Renal cortex interstitium (tissue), 15 donors: ENCODE measurements at places on chromosomes 13 and 19.

GRCh38 chr19:18009412-18010066, 1.6 kb downstream of the ARRDC2 start:
- DNase-seq: no peak

DNA sequence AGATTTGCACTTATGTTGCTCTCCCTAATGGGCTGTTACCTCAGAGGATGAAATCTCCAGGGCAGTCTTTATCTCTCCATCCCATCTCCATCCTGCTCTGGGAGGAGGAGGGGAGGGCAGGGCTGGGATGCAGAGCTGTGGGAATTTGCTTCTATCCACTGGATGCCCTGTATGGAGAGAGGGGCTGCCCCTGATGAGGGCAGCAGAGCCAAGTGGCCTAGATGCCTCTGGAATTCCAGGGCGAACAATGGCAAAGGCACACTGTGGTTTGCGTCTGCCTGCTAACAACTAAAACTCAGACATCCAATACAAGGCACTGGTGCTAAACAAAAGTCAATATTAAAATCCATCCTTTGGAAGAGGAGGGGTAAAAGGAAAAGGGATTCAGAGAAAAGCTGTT, 165.1 kb downstream of the COG6 start:
- DNase-seq: no peak

DNA sequence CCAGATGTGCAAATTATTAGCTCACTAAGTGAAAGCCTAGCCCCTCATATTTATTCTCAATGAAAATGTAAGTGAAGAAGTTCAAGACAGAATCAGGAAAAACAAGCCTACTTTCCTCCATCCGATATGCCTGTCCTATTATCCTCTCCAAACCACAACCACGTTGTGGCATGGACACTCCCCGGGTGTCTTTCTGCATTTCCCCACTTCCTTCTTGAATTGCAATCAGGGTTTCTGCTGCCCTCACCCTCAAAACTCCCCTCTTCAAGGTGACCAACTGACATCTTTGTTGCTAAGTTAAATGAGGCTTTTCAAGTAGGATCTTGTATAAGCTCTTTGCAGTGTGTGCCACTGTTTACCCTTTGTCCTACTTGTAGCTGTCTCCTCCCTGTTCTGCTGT, 11.8 kb downstream of the SLC25A30 start:
- no peak for DNase-seq

DNA sequence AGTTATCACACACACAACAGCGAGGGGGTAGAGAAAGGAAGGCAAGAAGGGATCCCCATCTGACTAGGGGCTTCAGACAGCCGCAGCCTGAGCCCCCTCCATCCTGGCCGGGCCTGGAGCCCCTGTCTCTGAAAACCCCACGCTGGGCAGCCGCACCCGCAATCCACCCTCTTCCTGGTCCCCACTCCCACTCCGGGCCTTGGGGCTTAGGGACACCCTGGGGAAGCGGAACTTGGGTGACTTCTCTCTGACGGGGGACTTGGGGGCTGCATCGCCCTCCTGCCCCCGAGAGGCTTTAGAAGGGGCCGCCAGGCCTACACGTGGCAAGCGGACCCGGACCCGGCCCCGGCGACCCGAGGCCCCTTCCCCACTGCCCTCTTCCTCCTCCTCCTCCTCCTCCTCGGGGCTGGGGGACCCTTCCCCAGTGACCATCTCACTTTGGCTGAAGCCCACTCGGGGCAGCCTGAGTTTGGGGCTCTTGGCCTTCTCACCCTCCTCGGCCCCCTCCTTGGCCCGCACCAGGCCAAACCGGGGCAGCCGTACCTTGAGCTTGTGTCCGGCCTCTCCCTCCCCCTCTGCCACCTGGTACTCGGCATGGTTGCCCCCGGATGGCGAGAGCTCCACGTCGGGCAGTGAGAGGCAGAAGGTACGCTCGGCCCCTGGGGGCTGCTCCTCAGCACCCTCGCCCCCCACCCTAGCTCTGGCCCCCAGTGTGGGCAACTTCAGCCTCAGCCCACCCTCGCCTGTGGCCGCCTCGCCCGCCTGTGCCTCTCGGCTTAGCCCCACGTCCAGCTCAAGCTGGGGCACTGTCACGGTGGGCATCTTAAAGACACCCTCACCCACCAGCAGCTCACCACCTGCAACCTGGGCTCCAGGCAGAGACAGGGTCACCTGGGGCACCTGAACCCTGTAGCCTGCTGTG, 4.2 kb upstream of the HIPK4 start:
- no peak for DNase-seq

DNA sequence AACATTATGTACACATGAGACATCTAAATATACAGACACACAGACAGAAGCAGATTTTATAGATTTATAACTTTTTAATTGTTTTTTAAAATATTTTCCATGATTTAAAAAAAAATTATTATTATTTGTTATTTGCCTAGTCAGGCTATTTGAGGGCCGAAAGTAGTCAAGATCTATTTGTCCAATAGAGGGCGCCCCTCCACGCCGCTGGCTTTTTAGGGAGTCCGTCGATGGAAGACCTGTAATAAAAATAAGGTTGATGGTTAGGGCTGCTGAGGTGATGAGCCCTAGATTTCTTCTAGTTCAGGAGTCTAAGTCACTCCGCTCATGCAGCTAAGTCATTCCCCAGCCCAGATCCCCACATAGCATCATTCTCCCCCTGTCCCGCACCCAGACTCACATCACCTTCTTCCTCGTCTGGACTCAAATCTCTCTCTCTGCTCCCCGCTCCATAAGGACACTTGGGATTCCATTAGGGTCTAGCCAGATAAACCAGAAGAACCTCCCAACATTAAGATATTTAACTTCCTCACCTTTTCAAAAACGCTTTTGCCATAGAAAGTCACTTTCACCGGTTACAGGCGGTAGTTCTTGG, 33.9 kb upstream of the CEACAM21 start:
- no peak for DNase-seq

GRCh38 chr13:40275636-40276035, 390.8 kb downstream of the FOXO1 start:
- DNase-seq: no peak
